ENCODE measurements at places on chromosomes 4 and X.

- DNase-seq, result no peak
These were observed 1.7 kb downstream of the EIF1AX start for GRCh38 chrX:20139966-20140365.

DNA sequence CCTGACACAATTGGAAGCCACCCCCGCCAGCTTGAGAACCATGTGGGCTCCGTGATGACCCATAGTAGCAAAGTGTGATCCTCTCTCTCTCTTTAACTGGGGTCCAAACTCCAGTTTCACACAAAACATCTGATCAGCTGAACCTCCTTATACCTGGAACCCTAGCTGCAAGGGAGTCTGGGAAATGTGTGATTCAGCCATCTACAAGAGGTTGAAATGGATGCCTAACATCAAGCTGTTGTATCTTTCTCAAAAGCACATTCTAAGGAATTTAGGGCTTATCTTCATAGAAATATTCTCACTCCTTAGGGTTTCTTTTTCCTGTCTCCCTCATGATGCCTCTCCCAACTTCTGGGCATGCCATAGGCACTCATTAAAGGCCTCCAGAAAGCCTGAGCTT is 126.0 kb downstream of the BCOR start:
- DNase-seq, result no peak

DNA sequence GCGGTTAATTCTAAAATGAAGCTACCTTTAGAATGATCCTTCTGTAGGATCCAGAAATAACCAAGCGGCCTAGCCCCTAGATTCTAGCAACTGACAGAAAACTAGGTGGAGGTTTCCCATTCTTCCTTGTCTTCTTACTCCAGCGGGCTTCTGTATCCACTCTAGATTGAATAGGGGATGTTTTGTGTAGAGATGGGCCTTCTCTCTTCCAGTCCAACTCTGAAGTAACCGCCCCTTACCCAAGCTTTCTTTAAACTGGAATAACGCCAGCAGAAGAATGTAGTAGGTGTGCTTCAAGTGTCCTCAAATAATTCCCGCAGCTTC is 386 bp upstream of the TMEM184C start:
- no peak for DNase-seq

GRCh38 chr4:152585023-152585441 is 49.1 kb upstream of the FBXW7 start:
- DNase-seq, result no peak

GRCh38 chrX:151523351-151523750 is 40.1 kb upstream of the PASD1 start:
- no peak for DNase-seq

DNA sequence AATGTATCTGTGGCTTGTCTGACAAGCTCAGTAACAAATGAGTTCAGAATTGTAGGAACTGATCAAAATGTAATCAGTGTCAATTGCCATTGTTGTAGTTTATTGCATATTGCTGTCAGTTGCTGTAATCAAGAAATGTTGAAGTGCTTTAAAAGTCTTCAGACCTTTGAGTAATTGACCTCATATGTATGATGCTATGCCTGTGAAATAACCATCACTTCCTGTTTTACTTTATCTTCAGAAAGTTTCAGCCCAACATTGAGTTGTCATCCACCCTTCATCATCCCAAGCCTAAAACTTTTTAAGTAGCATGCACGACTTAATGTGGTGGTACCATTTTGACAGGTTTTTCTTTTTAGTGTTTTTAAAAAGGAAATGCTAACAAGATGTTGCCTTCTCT is 212.4 kb downstream of the ARHGAP10 start:
- no peak for DNase-seq

- no peak for DNase-seq
These were observed 29.0 kb downstream of the F9 start for GRCh38 chrX:139559383-139560042.

- DNase-seq, result no peak
These were observed 52.5 kb upstream of the INTU start for GRCh38 chr4:127580300-127580699.

GRCh38 chr4:24722026-24722568 is 73.3 kb upstream of the SOD3 start:
- no peak for DNase-seq

DNA sequence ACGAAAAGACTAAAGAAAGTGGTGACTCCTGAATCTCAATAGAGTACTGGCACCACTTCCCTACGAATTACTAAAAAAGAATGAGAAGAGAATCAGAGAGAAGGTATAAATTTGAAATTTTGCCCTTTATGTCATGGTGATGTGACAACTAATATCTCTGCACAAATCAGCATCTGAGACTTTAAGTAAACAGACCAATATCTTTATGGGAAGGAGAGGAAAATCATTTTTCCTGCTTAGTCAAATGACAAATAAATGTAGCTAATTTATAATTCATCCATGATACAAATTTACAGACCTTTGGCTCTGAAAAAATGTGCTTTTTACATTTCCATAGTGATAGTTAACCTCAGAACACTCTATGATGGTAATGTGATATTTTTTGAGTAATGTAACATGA is 424.8 kb upstream of the EPHA5 start:
- DNase-seq, result no peak

DNA sequence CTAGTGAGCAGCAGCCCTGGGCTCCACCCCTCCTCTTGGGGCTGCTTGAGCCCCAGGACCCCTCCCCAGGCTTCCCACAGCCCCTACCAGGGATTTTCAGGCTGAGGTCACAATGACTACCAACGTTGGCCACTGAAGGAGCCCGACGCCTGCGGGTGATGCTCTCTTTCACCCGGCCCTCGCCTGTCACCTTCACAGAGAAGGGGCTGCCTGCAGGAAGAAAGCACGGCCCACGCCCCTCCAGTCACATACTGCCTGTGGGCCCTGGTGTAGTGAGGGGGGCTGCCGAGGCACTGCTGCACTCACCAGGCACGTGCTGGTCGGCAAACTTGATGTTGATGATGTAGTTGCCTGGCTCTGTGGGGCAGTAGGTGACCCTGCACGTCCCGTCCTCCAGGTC is 22.0 kb downstream of the FLNA start:
- no peak for DNase-seq

DNA sequence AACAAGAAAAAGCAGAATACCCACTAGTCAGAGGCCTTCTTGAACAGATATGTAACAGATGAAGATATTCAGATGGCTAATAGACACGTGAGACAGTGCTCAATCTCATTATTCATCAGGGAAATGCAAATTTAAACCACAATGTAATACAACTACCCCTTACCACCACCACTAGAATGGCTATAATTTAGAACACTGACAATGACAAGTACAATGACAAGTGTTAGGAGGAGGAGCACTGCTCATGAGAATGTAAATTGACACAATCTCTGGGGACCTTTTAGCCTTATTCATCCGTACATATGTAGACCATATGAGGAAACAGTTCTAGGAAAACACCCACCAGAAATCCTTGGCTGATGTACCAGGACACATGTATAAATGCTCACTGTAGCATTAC is 13.1 kb downstream of the ZNF81 start:
- DNase-seq, result no peak

DNA sequence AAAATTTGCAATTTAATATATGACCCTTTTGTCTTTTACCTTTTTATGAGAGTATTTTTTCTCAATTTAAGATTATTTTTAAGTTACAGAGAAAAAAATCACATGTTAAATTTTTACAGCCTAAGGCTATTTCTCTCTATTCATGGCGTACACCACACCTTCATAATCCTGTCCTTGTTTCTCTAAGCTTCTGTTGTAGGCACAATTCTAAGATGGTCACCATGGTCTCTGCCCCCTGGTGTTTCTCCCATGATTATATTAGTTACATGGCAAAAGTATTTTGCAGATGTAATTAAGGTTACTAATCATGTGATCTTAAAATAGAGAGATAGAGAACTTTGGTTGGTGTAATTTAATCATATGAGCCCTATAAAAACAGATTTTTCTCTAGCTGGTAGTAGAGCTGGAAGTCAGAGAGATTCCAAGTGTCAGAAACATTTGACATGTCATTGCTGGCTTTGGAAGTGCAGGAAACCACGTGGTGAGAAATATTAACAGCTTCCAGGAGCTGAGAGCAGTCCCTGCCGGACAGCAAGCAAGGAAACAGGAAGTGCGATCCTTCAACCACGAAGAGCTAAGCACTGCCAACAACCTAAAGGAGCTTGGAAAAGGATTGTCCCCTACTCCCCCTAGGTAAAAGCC is 89.8 kb downstream of the EIF4E start:
- DNase-seq, result no peak

GRCh38 chr4:26687728-26688127 is 103.8 kb downstream of the TBC1D19 start:
- no peak for DNase-seq

DNA sequence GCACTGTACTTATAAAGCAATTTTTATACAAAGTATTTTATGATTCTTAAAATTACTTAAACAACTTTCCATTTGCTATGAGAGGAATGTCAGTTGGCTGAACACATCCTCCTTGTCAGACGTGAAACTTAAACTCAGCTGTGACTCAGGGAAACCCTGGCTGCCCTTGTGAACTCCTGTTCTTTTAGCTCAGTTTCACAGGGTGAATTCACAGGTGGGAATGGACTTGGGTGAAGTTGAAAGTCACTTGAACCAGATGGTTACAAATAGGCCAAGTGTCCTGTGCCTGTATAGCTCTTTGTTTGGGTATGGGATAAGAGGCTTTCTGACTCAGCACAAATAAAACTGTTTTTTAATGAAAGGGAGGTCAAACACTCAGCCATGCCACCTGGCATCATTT is 67.4 kb upstream of the FAM47B start:
- no peak for DNase-seq

- no peak for DNase-seq
These were observed 263.7 kb upstream of the UGT8 start for GRCh38 chr4:114334884-114335330.

- no peak for DNase-seq
These were observed 97.9 kb downstream of the NR3C2 start for GRCh38 chr4:148344352-148344751.

GRCh38 chrX:107894038-107894437 is 68.4 kb downstream of the MID2 start:
- peak; percentile 5 for DNase-seq

GRCh38 chr4:173448608-173449379 is 49.9 kb upstream of the SCRG1 start:
- DNase-seq, result no peak

DNA sequence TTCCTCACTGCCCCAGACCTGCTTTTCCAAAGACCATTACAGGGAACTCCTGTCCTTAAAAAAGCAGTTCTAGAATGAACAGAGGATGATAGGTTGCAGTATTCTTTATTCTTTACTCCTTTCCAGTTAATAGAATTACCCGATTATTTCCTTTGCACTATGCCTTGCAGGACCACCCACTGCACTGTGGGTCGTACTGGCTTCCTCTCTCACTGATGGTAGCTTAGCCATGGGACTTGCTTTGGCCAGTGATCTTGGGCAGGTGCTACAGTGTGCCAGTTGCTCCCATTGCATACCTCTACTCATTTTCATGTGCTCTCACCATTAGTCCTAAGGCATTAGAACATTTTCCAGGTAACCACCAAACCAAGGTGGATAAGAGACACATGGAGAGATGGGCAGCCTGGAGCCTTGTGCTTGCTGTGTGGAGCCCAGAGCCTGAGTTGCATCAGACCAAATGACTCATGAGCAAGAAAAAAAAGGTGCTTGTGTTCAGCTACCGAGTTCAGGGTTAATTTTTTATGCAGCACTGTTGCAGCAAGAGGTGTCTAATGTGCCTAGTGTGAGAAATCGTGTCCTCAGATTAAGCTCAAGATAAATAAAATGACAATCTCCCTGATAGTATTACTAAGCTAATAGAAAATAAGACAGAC is 7.6 kb upstream of the UNC5C start:
- DNase-seq, result no peak

DNA sequence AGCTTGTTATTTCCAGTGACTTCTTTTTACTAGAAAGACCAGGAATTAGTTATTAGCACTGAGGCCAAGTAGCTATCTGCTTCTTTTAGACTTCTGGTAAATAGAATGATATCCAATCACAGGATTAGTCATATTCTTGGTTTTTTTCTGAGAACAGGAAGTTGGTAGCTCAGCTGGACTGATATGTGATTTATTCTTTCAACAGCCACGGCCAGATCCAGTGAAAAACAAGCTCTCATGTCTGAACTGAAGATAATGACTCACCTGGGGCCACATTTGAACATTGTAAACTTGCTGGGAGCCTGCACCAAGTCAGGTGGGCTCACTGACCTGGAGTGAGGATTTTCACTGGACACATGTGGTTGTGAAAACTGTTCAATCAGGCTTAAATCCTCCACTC is 48.6 kb downstream of the PDGFRA start:
- DNase-seq, result no peak

DNA sequence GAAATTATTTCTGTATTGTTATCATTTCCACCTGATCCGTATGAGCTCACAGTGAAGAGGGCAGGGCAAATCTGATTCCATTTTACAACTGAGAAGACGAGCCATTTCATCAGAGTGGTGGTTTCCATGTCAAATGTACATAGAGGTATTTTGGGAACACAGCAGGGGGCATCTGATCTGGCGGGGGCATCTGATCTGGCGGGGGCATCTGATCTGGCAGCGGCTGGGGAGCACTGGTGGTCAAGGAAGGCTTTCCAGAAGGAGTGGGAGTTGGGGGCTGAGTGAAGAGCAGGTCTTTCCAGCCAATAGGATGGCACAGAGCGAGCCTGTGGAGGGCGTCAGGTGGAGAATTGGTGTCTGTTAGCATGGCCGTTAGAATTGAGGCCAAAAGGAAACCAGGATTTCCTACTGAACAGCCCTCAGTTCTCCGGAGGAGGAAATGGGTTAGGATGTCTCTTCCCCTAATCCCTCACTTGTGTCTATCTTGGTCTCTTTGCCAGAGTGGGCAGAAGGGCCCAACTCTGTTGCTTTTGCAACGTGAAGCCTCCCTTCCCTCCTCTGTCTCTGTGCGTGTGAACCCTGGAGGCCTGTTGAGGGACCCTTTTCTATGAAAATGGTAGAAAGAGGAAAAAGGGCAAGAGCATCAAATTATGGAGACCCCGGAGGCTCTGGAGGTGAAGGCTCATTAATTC is 41.3 kb downstream of the RHOH start:
- DNase-seq, result peak; percentile 41

GRCh38 chr4:124958847-124959246 is 246.3 kb upstream of the ANKRD50 start:
- DNase-seq, result no peak

GRCh38 chr4:83025563-83025962 is 9.4 kb upstream of the COPS4 start:
- no peak for DNase-seq

GRCh38 chrX:48677516-48677915 is 6.1 kb upstream of the WAS start:
- DNase-seq, result no peak

GRCh38 chr4:91198951-91199350 is 1071.8 kb downstream of the CCSER1 start:
- no peak for DNase-seq

- DNase-seq, result no peak
These were observed 601 bp downstream of the SLC25A43 start for GRCh38 chrX:119399772-119400101.

DNA sequence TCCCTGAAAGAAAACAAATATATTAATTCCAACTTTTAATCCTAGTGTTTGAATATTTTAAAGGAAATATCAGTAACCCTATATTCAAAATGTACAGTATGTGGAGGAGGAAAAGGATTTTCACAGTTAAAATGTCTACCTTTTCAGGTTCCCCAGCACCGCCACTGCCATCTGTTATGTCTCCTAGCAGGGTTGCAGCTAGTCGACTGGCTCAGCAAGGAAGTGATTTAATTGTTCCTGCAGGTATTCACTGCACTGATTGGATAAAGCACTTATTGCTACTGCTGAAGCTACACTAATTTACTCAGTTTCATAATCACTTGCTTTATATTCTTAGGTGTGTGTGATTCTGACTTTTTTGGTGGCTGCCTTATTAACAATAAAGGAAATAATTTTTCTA is 65.5 kb upstream of the FHDC1 start:
- no peak for DNase-seq

Data from stimulated activated CD4-positive, alpha-beta T cell treated with anti-CD3 and anti-CD28 coated beads, Interleukin-15, amount 100 ng/mL, for 24 hours (primary cell).